ENCODE measurements at places on chromosomes 16 and 17.

DNA sequence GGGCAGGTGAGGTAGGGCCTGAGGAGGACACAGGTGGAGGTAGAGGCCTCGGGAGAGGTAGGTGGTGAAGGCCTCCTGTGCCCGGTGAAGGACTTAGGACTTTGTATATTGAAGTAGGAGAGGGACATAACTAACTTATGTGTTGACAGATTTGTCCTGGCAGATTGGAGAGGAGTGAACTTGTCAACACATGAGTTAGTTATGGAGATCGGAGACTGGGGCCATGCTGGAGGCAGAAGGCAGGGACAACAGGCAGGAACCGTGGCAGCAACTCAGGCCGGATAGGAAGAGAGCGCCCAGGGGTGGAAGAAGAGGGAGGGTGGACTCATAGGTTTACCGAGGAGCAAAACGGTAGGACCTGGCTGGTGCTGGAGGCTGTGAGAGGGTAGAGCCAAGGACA is 18.4 kb downstream of the GLP2R start:
- DNase-seq: no peak

DNA sequence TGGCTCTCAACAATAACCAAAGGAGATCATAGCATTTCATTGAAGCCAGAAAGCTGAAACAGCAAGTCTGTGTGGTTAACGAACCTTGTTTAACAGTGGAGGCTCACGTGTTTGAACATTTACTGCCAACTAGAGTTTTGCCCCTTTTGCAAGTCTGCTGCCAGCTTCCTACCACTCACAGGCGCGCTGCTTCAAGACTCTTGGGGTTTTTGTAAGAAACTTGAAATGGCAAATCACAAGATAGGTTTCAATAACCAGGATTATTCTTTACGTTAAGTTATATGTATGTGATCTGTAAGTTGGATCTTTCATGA is 1.2 kb downstream of the SNTB2 start:
- no peak for DNase-seq

DNA sequence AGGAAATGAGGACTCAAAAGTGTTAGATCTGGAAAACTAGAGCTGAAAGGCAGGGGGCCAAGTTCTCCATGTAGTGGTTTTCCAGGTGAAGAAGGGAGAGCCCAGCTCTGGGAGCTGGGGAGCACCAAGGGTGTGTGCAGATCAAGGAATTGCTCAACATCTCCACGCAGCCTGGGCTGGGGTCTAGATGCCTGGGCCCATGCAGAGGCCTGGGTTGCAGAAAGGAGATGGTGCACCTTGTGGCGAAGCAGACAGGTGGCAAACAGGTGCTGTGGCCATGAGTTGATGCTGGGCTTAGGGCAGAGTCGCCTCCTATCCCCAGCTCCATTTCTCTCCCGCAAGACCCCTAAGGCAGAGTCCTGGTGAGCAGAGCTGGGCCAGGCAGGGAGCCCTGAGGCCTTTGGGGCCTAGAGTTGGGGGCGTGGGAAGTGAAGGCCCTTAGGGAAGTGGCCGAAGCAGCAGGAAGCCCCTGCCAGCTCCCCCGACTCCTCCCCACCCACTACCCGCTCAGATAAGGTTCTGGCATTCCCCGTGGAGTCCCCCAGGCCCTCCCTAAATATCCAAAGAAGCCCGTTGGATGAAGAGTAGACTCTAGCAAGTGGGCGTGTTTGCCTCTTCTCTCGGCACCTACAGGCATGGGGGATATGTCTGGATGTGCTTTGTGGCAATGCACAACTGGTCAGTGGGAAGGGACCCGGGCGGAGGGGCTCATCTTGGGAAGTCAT is 777 bp downstream of the FOXN1 start:
- DNase-seq: no peak

DNA sequence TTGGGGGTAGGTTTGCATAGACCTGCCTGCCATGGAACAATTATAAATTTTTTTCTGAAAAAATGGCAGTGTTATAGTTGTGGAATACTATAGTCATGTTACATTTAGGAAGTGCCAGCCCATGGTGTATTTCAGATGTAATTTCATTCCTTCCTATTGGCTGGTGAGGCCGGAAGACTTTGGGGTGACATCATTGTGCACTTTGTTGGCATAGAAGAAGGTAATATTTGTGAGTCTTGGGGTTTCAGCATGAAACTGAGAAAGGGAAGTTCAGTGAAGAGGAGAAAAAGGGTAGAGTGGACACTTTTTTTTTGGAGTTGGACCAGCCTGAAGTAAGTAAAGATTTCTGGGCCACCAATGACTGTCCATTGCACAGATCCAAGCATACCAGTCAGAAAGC is 16.0 kb upstream of the HEATR6 start:
- no peak for DNase-seq

- DNase-seq: no peak
These were observed 8.3 kb downstream of the FHOD1 start for GRCh38 chr16:67238806-67239470.

DNA sequence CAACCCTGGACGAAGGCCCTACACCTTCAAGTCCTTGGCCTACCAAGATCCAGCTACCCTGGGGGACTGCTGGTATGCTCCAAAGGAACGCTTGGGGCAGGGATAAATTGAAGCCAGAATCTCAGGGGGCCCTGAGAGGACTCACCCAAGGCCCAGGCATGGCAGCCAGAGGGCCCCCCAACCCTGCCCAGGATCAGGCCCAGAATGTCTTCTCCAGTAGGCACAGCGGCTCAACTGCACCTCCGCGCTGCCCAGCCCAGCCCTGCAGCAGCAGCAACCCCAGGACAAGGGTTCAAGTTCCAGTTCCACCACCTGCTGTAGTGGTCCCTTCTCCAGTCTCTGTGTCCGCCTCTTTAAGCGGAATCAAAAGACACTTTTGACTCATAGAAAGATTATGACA is 2.2 kb downstream of the TFAP4 start:
- no peak for DNase-seq

- DNase-seq: no peak
These were observed 10.7 kb upstream of the HSD3B7 start for GRCh38 chr16:30974348-30974747.

GRCh38 chr17:66480243-66480642 is 177.8 kb downstream of the PRKCA start:
- no peak for DNase-seq

- DNase-seq: peak; percentile 21
These were observed 44.3 kb downstream of the SOCS3 start for GRCh38 chr17:78315355-78316114.

DNA sequence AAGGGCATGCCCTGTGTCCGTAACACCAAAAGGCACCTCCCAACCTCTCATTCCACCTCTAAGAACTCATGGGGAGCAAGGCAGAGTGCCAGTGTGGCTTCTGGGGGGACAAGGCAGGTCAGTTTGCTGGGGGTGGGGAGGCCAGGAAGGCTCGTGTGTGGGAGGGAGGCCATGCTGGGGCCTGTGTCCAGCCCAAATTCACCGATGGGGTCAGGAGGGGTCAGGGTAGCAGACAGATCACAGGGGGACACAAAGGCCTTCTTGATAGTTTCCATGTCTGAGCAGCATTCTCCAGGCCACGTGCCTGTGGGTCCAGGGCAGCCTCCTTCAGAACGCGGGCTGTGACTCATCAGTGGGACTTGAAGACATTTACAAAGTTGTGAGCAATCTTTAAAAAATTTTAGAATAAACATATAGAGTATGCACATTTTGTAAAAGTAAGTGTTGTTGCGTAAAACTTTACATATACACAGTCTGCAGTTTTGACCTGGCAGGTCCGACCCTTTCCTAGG is 20.9 kb downstream of the SPACA3 start:
- no peak for DNase-seq

GRCh38 chr16:20612551-20613480 is 36.6 kb upstream of the ACSM2B start:
- no peak for DNase-seq

DNA sequence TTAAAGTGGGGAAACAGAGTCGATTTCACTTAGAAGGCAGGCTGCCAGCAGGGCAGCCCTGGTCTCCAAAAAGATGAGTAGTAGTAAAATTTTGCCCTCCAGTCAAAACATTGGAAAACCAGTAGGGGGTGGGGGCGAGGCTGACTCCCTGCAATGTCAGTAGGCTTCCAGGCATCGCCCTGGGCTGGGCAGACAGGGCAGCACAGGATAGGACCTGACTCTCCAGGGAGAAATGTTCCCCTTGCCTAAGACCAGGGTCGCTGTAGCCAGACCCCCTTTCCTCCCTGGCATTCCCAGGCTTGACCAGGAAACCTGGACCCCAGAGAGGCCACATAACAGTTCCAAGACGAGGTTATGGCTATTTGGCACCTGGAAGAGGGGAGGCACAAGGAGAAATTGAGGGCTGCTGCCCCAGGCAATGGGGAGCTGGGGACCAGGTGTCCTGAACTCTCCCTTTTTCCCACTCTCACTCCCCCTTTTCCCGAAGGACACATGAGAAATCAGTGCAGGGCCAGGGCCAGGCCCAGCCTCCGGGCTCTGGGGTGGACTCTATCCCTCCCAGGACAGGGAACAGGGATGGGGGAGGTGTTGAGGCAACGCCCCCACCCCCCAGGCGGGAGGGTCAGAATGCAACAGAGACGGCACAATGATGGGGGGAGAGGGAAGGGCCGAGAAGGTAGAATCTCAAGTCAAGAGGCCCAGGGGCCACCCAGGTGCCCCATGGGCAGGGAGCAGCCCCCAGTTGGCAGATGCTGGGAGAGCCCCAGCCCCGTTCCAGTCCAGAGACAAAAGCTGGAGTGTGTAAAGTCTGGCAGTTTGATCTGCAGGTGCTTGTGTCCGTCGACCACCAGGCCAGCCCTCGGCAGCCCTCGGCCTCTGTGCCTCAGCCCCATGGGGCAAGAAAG is 4.5 kb upstream of the SAMD14 start:
- no peak for DNase-seq

DNA sequence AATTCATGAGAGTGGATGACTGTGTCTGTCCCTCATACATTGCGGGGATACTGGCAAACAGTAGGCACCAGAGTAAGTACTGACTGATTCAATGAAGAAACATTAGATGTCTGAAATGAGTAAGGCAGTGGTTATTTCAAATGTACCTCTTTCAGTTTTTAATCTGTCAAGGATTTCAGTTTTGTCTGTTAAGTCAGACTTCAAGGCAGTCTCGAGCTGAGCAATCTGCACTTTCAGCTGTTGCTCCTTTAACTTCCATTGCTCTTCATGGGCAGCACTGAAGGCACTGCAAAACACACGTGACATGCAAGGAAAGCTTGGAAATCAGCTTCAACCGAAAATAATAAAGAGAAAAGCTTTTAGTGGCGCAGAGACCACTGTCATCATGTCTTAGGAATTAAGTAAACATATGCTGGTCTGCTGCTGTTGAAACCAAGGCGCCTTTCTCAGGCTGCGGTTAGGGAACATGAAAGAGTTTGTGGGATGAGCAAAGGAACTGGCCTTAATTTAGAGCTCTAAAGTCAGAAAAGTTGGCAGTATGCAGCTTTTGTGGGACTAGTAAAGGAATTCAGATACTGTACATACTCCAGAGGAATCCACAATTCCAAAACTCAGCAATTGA is 38.8 kb downstream of the RPGRIP1L start:
- no peak for DNase-seq

DNA sequence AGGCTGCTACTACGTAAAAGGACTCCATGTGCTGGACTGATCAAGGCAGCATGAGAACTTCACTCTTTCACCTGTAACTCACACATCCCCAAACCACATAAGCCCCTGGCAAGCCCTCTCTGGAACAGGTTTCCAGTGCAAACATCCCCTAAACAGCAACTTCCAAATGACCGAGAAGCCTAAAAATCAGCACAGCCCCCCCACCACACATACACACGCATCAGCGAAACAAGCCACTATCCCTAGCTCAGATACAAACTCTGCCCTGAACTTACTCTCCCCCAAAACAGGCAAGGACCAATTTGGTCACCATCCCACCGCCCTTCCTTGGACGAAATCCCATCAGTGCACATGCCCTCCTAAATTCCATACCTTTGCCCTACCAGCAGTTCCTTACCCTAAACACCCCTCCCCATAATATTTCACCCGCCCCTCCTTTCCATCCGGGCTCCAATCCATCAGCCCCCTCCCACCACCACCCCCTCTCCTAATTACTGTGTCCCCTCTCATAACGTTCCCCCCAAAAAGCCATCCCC is 735 bp downstream of the LSM12 start:
- peak; percentile 12 for DNase-seq

DNA sequence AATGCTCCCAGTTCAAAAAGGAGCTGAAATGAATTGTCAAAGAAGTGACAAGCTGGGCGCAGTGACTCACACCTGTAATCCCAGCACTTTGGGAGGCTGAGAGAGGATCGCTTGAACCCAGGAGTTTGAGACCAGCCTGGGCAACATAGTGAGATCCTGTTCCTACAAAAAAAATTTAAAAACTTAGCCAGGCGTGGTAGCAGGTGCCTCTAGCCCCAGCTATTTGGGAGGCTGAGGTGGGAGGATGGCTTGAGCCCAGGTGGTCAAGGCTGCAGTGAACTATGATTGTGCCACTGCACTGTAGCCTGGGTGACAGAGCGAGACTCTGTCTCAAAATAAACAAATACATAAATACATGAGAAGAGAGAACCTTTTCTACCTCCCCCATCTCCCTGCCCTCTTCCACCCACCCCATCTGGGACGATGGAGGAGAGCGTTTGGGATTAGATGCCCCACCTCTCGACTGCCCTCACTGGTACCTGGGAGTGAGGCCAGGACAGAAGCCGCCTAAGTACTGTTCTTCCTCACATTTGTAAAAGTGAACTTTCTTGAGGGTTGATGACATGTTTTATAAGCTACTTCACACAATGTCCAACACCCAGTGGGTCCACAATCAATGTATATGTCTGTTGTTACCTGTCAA is 2.4 kb downstream of the IL4R start:
- no peak for DNase-seq

- DNase-seq: peak; percentile 71
These were observed 4.9 kb upstream of the ZNF267 start for GRCh38 chr16:31868691-31869167.

DNA sequence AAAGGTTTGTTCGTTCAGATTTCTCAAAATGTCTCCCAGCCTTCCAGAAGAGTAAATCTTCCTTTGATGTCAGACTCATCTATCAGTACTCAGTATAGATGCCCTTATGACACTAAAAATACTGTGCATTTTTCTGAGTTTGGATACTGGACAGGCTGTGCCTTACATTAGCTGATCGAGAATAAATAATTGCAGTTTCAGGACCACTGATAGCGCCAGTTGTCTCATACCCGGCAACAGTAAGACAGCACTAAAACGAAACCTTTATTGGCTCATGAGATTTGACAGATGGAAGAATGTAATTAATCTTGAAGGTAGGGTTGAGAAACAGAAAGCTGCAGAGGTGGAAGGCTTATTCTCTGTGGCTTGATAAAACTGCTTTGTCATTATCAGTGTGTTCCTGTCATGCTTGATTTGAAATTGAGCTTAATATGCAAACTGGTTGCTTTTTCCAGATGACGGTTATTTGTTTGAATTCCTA is 1.2 kb downstream of the ATP6V0A1 start:
- peak; percentile 23 for DNase-seq

GRCh38 chr16:73793260-73793659 is 503.4 kb upstream of the PSMD7 start:
- no peak for DNase-seq
